ENCODE measurements at places on chromosomes 2 and 18.

GRCh38 chr2:145927131-145927950, 1407.4 kb upstream of the ZEB2 start:
- DNase-seq: no peak

DNA sequence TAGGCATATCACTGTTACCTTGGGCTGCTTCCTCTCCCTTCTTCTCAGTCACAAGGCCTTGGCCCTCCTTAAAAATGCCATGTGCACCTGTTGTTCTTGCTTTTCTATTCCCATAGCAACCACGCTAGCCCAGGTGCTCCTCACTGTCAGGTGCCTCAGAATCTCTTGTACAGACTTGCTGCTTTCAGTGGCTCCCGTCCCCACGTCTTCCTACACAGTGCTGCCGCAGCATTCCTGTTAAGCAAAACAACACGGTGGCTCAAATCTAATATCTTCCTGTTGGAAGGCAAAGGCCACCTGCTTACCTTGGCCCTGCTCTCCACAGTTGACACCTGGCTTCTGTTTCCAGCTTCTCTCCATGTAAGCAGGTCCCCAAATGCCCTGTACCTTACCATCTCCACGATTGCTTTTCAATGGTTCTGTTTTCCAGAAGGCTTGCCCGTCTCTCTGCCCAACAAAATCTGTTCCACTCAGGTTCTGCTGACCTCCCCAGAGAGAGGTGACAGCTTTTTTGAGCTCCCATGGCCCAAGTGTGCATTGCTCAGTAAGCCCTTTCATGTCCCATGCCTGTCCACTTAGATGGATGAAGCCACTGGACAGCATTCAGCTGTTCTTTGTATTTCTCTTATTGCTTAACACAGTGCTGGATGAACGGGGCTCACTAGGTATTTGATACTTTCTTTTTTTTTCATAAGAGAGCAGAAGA, 240.4 kb downstream of the PRKCE start:
- no peak for DNase-seq

- no peak for DNase-seq
These were observed 498 bp downstream of the TGOLN2 start for GRCh38 chr2:85327160-85327821.

- DNase-seq: no peak
These were observed 7.8 kb downstream of the ASTL start for GRCh38 chr2:96130483-96130882.

DNA sequence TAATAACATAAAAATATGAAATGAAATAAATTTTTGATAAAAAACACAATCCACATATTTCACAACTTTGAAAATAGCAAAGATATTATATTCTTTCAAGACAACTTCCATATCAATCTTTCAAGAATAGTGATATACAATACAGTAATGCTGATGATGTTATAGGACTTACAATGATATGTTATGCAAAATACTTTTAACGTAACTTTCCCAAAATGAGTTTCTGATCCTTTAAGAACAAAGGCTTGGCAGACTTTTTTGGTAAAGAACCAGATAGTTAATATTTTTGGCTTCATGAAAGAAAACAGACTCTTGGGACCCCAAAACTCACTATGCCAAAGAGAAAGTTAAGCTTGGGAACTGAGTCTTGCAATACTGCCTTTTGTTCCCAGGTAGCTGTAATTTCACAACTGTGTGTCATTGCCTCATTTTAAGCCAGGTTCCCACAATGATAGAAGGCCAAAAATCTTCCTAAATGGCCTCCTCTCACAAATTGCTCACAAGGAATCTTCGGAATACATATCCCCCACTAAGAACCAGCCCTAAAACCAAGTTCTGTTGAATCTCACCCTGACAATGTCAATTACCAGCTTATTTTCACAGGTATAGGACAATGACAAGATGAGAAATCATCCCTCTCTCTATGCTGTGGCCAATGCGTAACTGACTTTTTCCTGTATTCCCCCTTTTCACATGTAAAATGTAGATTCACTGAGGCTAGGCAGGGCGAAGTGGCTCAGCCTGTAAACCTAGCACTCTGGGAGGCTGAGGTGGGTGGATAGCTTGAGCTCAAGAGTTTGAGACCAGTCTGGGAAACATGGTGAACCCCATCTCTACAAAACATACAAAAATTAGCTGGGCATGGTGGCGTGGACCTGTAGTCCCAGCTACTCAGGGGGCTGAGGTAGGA, 54.8 kb upstream of the STRN start:
- DNase-seq: no peak

- DNase-seq: no peak
These were observed 5.0 kb downstream of the LIMS2 start for GRCh38 chr2:127670055-127670956.

GRCh38 chr2:73217160-73217559, 3.1 kb downstream of the SMYD5 start:
- no peak for DNase-seq

DNA sequence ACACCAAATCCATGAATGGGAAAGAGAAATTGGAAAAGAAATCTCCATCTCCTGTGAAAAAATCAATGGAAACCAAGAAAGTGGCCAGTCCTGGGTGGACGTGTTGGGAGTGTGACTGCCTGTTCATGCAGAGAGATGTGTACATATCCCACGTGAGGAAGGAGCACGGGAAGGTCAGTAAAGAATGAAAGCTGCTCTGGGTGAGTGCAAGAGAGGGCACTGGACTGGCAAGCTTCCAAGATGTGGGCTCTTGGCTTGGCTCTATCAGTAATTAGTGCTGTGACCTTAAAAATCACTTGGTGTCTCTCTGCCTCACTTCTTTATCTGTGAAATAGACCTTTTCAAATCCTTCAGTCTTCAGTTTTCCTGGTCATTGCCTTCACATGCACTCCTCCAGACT, 89.0 kb downstream of the ZNF532 start:
- DNase-seq: no peak

DNA sequence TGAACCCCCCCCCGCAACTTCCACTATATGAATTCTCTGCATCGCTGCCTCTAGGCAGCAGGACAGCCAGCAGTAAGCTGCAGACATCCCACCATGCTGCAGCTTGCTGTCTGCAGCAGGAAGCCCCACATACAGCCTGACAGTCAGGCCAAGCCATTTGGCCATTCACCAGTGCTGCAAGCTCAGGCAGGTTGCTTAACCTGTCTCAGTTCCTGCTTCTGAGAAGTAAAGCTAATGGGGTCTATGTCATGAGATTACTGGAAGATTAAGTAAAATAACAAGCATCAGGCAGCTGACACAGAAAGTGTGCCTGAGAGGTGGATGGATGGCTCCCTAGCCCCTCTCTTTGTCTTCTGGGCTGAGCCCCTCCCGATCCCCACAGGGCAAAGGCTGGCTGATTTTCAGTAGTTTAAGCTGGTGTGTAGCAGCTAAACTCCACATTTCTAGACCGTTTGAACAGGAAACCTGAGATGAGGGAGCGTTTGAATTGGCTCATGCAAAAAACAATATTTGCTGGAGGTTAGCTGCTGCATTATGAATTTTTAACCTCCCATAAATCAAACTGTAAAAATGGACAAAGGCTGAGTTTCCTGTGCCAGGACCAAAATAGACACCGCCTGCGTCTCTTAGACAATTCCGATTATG, 193.8 kb upstream of the ARL4C start:
- DNase-seq: no peak

DNA sequence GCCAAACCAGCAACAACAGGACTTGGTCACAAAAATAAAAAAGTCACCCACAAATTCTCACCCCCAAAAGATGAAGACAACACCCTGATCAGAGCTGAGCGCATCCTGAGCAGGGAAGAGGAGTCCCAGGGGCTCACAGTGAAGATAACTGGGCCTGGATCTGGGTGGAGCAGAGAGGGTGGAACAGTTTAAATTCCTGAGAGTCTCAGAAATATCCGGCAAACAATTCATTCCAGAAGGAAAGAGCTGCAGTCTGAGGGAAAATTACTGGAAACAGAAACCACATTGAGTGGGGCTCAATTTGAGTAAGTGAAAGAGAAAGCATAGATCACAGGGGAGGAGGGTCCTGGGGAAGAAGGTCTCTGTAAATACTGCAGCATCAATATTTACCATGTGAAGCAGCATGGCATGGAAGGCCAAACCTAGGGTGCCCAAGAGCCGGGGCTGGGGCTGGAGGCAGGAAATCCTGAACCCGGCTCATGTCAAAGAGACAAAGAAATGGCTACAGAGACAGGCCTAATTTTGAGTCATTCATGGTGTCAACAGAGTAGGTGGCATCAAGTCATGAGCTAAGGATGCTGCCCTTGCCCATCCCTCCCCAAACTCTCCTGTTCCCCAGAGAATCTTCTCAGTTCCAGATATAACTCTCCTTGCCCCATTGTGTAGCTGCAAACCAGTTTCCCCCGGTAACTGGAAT, 61.4 kb upstream of the ZBTB7C start:
- DNase-seq: no peak

DNA sequence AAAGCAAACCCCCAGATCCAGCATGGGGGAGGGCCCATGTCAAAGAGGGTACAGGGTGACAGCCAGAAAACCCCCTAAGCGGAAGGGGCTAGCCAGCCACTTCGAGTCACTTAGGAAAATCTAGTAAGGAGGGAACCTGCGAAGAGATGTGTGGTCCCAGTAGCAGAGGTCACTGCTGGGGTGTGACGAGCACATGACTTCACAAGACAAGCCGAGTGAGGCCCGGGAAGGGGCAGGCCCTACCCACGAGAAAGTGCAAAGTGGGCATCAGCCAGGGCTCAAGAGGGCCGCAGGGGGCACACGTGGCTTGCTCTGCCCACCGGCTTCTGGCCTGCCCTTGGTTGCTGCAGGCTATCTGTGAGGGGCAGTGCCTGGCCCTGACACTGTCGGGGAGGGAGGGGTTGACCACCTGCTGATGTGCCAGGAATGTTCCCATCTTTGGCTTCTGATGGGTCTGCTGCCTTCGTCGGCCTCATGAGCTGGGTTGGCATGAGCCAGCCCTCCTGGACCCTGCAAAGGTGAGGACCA, 11.5 kb downstream of the ODC1 start:
- DNase-seq: no peak

- DNase-seq: no peak
These were observed 9.0 kb upstream of the FABP1 start for GRCh38 chr2:88136817-88137216.

GRCh38 chr2:36389091-36389564, 33.5 kb downstream of the CRIM1 start:
- no peak for DNase-seq

DNA sequence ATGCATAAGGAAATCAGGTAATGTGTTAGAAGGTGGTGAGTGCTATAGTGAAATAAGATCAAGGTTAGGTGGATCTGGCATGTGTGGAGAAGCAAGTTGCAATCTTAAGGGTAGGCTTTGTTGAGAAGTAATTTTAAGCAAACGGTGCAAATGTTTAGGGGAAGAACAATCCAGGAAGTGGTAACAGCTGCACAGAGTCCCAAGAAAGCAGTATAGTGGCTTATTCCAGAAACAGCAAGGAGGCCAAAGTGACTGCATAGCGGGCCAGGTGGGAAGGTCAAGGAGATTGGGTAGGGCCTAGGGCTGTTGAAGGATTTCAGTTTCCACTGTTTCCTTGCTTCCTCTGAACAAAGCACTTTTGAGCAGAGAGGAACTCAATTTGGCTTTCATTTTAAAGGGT, 30.0 kb upstream of the RAB1A start:
- DNase-seq: no peak

DNA sequence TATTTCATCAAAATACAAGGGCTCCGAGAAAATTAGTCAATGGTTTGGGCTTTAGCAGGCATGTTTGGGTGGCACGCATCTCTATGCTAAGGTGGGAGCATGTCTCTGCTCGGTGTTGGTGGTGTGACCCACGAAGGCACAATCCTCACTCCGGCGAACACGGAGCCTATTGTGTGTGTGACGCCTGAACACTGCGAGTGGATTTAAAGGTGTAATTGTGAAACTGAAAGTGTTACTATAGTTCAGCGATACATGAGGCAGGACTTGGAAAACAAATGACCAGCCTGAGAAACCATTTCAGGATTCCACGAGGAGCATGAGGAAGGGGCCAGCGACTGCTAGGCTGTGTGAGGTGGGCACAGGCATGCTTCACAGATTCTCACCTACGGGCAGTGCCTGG, 41.7 kb upstream of the LDLRAD4 start:
- no peak for DNase-seq

DNA sequence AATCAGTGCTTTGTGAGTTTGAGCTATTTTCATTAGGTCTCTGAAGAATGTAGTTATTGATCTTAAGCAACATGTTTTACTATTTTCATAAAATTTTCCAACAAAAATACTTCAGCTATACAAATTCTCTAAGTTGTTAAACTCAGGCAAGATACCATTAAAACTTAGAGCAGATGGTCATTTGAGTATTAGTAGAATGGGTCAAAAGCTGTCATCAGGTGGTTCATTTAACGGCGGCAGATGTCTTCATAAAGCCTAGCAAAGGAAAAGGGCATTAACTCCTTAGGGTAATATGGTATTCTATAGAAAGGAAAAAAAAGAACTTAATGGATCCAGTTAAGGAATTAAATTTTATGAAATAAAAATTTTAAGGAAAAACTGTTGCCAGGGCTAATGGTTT, 19.2 kb downstream of the MIB1 start:
- DNase-seq: no peak

GRCh38 chr18:26225022-26225693, 1.1 kb upstream of the TAF4B start:
- no peak for DNase-seq

- no peak for DNase-seq
These were observed 69.5 kb upstream of the ZSWIM2 start for GRCh38 chr2:186918495-186918894.

GRCh38 chr2:159211447-159212396, 74.8 kb downstream of the WDSUB1 start:
- no peak for DNase-seq

DNA sequence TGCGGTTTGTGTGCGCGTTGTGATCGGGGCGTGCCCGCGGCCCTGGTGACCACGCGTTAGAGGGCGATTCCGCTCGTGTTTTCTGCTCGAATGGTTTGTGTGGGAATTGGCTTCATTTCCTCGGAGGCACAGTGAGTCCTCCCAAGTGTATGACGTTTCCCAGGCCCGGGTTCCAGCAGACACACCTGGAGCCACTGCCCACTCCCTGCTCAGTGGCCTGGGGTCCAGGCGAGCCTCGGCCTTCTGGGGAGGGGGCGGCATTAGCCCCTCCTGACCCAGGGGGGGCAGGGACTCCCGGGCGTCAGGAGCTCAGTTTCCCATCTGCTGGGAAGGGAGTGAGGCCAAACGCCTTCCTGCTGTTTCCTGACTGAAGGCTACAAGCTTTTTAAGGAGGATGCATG, 92.1 kb downstream of the NFATC1 start:
- DNase-seq: no peak

GRCh38 chr2:36409935-36410334, 54.4 kb downstream of the CRIM1 start:
- DNase-seq: no peak

DNA sequence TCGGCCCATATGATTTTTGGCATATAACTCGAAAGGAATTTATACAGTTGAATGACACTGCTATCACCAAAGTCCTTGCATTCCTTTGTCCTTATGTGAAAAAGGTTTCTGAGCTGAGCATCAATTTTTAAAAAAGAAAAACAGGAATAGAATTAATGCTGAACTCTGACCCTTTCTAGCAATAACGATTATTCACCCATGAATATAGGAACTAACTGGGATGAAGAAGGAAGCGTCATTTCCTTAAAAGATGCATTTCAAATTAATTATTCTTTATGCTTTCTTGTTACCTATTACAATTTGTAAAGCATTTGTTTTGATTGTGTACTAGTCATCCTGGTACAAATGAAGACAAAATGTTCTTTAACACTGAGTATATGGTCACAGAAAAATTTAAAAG, 19.3 kb downstream of the TMEM247 start:
- no peak for DNase-seq

Data from HS-5 (cell line).